ENCODE measurements at places on chromosomes 4 and X. TPM values are rescaled to one million over a fixed set of nuclear protein-coding genes. Genes with fewer than 3 reads are reported as not detected.

MGAT4D gene
- not detected for total RNA-seq

PABPC1L2A gene
- not detected for total RNA-seq

GNRHR gene
- total RNA-seq = 0.39 TPM

TMEM150C gene
- under 0.01 TPM for total RNA-seq

VCX2 gene
- not detected for total RNA-seq

ELOVL6 gene
- total RNA-seq = 22.9 TPM

LUZP4 gene
- total RNA-seq = not detected

UGT2B15 gene
- total RNA-seq = not detected

UBE2D3 gene
- total RNA-seq = 623 TPM

NDNF gene
- under 0.01 TPM for total RNA-seq

CD40LG gene
- not detected for total RNA-seq

XAGE2 gene
- 23.6 TPM for total RNA-seq

C4orf51 gene
- total RNA-seq = not detected

PLP1 gene
- not detected for total RNA-seq

AMBN gene
- total RNA-seq = not detected
